ENCODE measurements at places on chromosomes 1 and 21. TPM values are rescaled to one million over a fixed set of nuclear protein-coding genes. Genes with fewer than 3 reads are reported as not detected.

The LEMD1 gene
- not detected for total RNA-seq

The LHX8 gene
- total RNA-seq: not detected

The ADORA3 gene
- 3.4 TPM for total RNA-seq

The LCE1F gene
- not detected for total RNA-seq

The ETV3L gene
- total RNA-seq: not detected

The GNAT2 gene
- total RNA-seq: not detected

The DLGAP3 gene
- total RNA-seq: 0.12 TPM

The MPL gene
- total RNA-seq: 1.1 TPM

The GJA8 gene
- not detected for total RNA-seq

The CFAP410 gene
- 33.2 TPM for total RNA-seq

The LRP8 gene
- total RNA-seq: 3.6 TPM

The ANKRD65 gene
- total RNA-seq: 8.7 TPM

The OLIG2 gene
- total RNA-seq: not detected

The OPRD1 gene
- not detected for total RNA-seq

The CASZ1 gene
- 47.4 TPM for total RNA-seq

The TAGLN2 gene
- 208 TPM for total RNA-seq

The CFH gene
- 111 TPM for total RNA-seq

The DDOST gene
- total RNA-seq: 83.4 TPM

The CRNN gene
- total RNA-seq: 5.8 TPM

The HPCA gene
- total RNA-seq: 0.58 TPM

The CHIT1 gene
- 0.16 TPM for total RNA-seq

The PBX1 gene
- 140 TPM for total RNA-seq

The PHC2 gene
- total RNA-seq: 99.8 TPM

The LCE1E gene
- total RNA-seq: not detected

The NLRP3 gene
- total RNA-seq: 0.66 TPM

The CACNA1E gene
- total RNA-seq: 0.16 TPM

The SEC16B gene
- 1.8 TPM for total RNA-seq

The OR2T3 gene
- not detected for total RNA-seq

The PCP4L1 gene
- 8.5 TPM for total RNA-seq

The NGF gene
- 0.93 TPM for total RNA-seq

The PCP4 gene
- total RNA-seq: 30.8 TPM

The SHE gene
- total RNA-seq: 7.2 TPM

The TCHH gene
- total RNA-seq: 0.05 TPM

The TACSTD2 gene
- 3.4 TPM for total RNA-seq

The HPCAL4 gene
- not detected for total RNA-seq

The RHEX gene
- total RNA-seq: 5.4 TPM

The RXFP4 gene
- total RNA-seq: not detected

The OTUD7B gene
- 43.8 TPM for total RNA-seq

The XCL1 gene
- total RNA-seq: not detected

The SLC9C2 gene
- total RNA-seq: not detected

The AGRN gene
- 27.2 TPM for total RNA-seq

The CD1E gene
- total RNA-seq: not detected

The VWA5B1 gene
- not detected for total RNA-seq

The PINK1 gene
- total RNA-seq: 269 TPM

The ACTN2 gene
- total RNA-seq: 14.0 TPM

The NUDT4B gene
- total RNA-seq: 65.7 TPM

The INSRR gene
- not detected for total RNA-seq

The C4BPB gene
- 2.7 TPM for total RNA-seq

The IL6R gene
- 51.7 TPM for total RNA-seq

The ZMYM4 gene
- total RNA-seq: 29.1 TPM

The LCE6A gene
- total RNA-seq: not detected

The TSPAN1 gene
- 2.2 TPM for total RNA-seq

The METTL18 gene
- total RNA-seq: 3.9 TPM

The DCDC2B gene
- total RNA-seq: not detected

The KDF1 gene
- total RNA-seq: not detected

Measured in gastroesophageal sphincter (tissue), 4 donors.